ENCODE measurements at places on chromosomes 1 and 21. TPM values are rescaled to one million over a fixed set of nuclear protein-coding genes. Genes with fewer than 3 reads are reported as not detected.

DNA sequence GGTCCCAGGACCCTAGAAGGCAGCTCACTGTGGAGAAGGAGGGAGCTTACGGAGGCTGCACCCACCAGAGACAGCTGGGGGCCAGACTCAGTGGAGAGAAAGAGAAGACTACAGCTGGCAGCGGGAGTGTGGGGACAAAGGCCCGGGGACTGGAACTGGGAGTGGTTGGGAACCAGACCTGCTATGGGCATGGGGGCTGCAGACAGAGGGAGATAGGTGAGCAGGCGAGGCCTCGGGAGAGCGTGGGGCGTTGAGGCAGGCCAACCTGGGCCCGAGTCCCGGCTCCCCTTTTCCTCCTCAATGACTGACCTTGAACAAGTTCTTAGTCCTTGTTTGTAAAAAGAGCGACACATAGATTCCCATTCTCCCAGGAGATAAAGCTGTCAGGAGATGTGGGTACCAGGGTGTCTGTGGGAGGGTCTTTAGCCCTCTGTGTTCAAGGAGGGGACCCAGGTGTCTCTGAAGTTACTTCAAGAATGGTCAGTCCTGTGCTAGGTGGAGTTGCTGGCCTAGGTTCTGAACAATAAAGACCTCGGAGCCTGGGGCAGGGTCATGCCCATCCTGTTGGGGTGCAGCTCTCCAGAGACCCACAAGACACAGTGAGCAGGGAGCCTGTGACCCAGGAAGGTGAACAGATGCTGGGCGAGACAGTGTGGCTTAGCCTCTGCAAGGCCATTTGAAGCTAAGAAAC lies 87.9 kb downstream of the ITPKB start:
- no peaks in the 10 kb centered on the region for H3K36me3 ChIP-seq
- no peak overlapping the region for H3K4me3 ChIP-seq
- H3K27ac ChIP-seq, result peak overlapping the region; percentile 4
- H3K4me1 ChIP-seq, result peaks cover 23% of the 10 kb centered on the region
- no peaks in the 10 kb centered on the region for H3K27me3 ChIP-seq
- DNase-seq, result peak; percentile 7

DNA sequence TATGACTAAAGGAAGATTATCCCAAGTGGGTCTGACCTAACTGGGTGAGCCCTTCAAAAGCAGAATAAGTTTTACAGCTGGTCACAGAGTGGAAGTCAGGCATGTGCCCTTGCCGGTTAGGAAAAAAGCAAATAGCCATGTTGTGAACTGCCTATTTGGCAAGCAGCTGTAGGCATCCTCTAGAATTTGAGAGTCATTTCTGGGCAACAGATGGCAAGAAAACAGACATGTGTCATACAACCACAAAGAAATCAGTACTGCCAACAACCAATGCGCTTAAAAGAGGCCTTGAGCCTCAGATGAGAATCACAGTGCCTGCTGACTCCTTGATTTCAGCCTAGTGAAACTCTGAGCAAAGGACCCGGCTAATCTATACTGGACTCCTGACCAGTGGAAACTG lies 26.8 kb downstream of the LRRC53 start:
- no peaks in the 10 kb centered on the region for H3K4me1 ChIP-seq
- no peak for DNase-seq
- H3K27me3 ChIP-seq, result no peaks in the 10 kb centered on the region
- no peak overlapping the region for H3K4me3 ChIP-seq
- no peaks in the 10 kb centered on the region for H3K36me3 ChIP-seq

DNA sequence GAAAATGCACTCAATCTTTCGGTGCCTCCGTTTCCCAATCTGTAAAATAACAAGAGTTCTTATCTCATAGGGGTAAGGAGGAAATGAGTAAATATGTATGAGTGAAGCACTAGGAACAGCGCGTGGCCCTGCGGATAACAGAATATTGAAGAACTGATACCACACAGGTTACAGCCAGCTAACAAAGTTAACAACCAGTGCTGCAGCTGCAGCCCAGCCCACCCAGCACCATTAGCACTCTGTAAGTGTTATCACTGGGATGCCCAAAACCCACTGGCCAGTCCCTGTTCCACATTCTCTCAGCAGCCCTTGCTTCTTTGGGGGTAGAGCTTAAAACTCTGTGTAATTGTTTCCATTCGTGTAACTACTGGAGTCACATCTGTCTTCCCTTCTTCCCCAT lies 89.5 kb downstream of the VWA5B1 start:
- no peak overlapping the region for H3K27ac ChIP-seq
- DNase-seq, result no peak
- H3K27me3 ChIP-seq, result peaks cover 6% of the 10 kb centered on the region
- no peak overlapping the region for H3K4me3 ChIP-seq
- H3K4me1 ChIP-seq, result no peaks in the 10 kb centered on the region
- no peaks in the 10 kb centered on the region for H3K36me3 ChIP-seq

DNA sequence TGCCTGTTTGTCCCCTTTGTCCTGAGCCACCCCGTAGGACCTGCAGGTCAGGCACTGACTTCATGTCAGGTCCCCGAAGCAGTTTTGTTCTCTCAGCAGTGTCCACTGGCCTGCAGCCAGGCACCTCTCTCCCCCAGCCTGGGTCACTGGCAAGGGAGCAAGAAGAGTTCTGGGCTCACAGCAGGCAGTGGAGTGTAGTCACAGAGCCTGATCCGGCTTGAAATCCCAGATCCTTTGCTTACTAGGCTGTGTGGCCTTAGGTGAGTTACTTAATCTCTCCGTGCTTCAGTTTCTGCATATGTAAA lies 34.2 kb downstream of the L1TD1 start:
- H3K27ac ChIP-seq, result no peak overlapping the region
- H3K4me3 ChIP-seq, result no peak overlapping the region
- H3K4me1 ChIP-seq, result no peaks in the 10 kb centered on the region
- no peak for DNase-seq
- H3K27me3 ChIP-seq, result no peaks in the 10 kb centered on the region

DNA sequence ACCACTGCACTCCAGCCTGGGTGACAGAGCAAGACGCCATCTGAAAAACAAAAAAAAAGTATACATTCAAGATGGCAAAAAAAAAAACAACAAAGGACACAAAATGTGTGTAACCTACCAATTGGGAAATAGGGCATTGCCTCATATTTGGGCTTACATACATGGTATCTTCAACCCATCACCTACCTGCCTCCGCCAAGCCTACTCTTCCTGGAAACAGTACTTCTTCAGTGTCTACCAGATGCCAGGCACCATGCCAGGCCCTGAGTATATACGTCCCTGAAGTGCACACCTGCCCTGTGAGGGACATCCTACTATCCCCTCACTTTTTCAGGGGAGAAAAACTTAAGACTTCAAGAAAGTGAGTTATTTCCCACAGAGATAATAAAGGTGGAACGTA lies 160.2 kb downstream of the TOMM20 start:
- no peaks in the 10 kb centered on the region for H3K27me3 ChIP-seq
- H3K4me1 ChIP-seq, result peaks cover 60% of the 10 kb centered on the region
- DNase-seq, result no peak
- H3K4me3 ChIP-seq, result no peak overlapping the region
- no peaks in the 10 kb centered on the region for H3K36me3 ChIP-seq

DNA sequence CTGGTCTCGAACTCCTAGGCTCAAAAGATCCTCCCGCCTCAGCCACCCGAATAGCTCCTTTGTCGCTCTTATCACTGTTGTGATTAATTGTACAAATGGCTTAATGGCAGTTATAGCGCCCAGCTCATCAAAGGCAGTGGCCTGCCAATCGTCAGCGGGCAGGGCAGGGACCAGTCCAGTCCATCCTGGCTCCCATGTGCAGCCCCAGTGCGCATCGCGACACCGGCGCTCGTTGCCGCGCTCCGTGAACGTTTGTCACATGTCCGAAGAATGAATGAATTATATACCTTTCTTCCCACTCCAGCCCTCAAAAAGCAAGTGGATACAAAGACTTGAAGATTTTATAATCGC lies 18.4 kb downstream of the MTX1 start:
- H3K27me3 ChIP-seq, result no peaks in the 10 kb centered on the region
- peak overlapping the region; percentile 84 for H3K27ac ChIP-seq
- peak overlapping the region; percentile 79 for H3K4me3 ChIP-seq
- peak; percentile 77 for DNase-seq
- H3K36me3 ChIP-seq, result no peaks in the 10 kb centered on the region

- H3K27ac ChIP-seq, result no peak overlapping the region
- no peak for DNase-seq
- H3K27me3 ChIP-seq, result no peaks in the 10 kb centered on the region
- H3K36me3 ChIP-seq, result no peaks in the 10 kb centered on the region
- no peak overlapping the region for H3K4me3 ChIP-seq
Measured at GRCh38 chr1:103336408-103336807, 189.1 kb upstream of the RNPC3 start.

- no peaks in the 10 kb centered on the region for H3K4me1 ChIP-seq
- no peaks in the 10 kb centered on the region for H3K27me3 ChIP-seq
- H3K27ac ChIP-seq, result no peak overlapping the region
- H3K4me3 ChIP-seq, result no peak overlapping the region
- H3K36me3 ChIP-seq, result no peaks in the 10 kb centered on the region
Measured at GRCh38 chr1:62727656-62728407, 39.6 kb upstream of the DOCK7 start.

IL19 gene
- not detected for total RNA-seq

SLC44A5 gene
- total RNA-seq, result 2.2 TPM

LCE3D gene
- not detected for total RNA-seq

ZNF648 gene
- not detected for total RNA-seq

All from psoas muscle (tissue), 8 donors.